ENCODE measurements at places on chromosomes 13 and 19.
A peak's percentile ranks its signal among the peaks of the same experiment; 100 is the strongest.

- no peak for DNase-seq
Measured at GRCh38 chr19:18412610-18413239, 6.5 kb upstream of the SSBP4 start.

- no peak for DNase-seq
Measured at GRCh38 chr13:40465015-40465390, 201.4 kb downstream of the FOXO1 start.

GRCh38 chr19:41706741-41707501 lies 1.5 kb upstream of the CEACAM5 start:
- DNase-seq: peak; percentile 92

DNA sequence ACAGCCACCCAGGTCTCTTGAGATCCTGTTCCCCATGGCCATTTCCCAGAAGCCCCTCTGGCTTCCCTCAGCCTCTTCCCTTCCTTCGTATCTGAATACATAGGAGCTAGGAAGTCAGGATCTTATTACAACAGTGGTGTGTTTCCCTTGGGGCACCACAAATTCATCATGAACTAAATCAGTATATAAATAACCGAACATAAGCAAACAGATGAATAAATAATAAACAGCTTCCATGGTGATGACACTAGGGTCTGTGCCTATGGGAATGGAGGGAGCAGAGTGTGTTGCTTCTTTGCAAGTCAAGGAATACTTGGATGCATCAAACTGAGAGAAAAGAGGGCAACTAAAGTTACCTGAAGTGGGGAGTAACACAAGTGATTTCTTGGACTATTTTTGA lies 527.6 kb downstream of the LMO7 start:
- DNase-seq: no peak

Data from D341Med (cell line).